ENCODE measurements at places on chromosomes 16 and 17. TPM values are rescaled to one million over a fixed set of nuclear protein-coding genes. Genes with fewer than 3 reads are reported as not detected.

The RAMP2 gene
- polyA plus RNA-seq = not detected

The HOXB5 gene
- not detected for polyA plus RNA-seq

The TP53TG3F gene
- not detected for polyA plus RNA-seq

DNA sequence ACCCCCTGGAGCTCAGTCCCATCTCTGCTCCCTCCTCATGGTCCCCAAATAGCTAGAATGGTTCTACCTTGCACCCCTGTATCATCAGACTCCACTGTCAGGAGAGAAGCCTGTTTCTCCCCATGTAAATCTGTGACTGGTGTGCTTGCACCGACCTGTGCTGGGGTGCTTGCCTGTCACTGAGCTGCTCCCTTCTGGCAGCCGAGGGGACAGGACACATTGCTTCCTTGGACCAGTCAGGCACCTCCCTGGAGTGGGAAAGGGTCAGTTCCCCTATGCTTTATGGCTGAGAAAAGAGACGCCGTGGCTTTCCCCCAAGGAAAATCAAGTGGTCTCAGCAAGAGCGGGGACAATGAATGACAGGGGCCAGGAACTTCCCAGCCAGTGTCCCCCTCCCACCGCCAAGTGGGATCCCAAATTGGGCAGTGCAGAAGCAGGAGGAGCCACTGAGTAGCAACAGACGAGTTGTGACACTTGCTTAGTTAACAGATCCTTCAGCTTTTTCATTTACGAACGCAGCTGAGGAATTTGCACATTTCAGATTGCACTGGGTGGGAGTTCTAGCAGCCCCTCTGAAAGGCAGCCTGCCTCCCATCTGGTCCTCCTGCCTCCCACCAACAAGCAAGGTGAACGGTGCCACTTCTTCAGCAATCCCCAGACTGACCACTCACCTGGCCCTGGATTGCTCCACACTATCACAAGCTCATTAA is 156.4 kb downstream of the KATNIP start:
- no peaks in the 10 kb centered on the region for H3K4me1 ChIP-seq
- H3K36me3 ChIP-seq = no peaks in the 10 kb centered on the region
- no peaks in the 10 kb centered on the region for H3K27me3 ChIP-seq
- H3K4me3 ChIP-seq = no peak overlapping the region

DNA sequence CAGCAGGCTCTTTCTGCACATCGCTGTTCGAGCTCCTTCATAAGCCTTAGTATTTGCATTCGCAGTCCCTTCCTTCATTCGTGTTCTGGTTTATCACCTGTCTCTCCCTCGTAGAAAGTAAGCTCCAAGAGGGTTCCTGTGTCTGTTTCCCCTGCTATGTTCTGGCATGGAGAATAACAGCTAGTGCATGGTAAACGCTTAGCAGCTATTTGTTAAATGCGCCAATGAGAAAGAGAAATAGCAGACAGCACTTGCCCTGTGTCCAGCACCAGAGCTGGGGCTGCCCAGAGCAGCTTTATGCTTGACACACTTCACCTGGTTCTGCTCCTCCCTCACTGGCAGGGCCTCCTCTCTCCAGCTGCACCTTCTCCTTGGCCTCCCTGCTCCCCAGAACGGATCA is 5.5 kb downstream of the ZNF688 start:
- no peak overlapping the region for H3K4me3 ChIP-seq
- H3K36me3 ChIP-seq = no peaks in the 10 kb centered on the region
- no peak overlapping the region for H3K27ac ChIP-seq
- no peaks in the 10 kb centered on the region for H3K27me3 ChIP-seq

DNA sequence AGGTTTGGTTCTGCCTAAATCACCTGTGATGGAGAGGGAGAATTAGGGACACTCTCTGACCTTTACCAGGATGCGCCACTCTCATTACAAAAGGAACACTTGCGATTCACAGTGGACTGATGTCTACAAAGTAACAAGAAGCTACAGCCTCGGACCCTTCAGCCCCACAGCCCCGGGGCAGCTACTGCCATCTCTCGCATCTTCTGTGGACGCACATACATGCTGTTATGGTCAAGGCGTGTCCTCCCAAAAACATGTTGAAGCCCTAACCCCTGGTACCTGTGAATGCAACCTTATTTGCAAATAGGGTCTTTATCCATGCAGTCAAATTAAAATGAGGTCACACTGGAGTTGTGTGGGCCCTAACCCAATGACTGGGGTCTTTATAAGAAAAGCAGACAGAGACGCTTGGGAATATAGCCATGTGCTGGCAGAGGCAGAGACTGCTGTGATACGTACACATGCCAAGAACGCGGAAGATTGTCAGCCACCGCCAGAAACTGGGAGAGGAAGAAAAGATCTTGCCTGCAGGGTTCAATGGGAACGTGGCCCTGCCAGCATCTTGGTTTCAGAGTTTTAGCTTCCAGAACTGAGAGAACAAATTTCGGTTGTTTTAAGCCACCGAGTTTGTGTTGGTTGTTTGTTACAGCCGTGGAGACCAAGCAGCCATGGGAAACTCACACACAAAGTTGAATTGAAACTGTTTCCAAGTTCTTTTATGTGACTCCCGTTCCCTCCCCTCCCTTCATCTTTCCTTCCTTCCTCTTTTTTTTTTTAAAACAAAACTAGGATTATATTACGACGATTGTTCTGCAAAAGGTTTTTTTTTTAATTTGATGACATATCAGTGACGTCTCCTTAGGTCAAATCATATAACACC is 23.1 kb downstream of the ATP2C2 start:
- H3K36me3 ChIP-seq = no peaks in the 10 kb centered on the region
- H3K27me3 ChIP-seq = no peaks in the 10 kb centered on the region
- no peak for DNase-seq
- no peak overlapping the region for H3K27ac ChIP-seq
- no peak overlapping the region for H3K4me3 ChIP-seq

DNA sequence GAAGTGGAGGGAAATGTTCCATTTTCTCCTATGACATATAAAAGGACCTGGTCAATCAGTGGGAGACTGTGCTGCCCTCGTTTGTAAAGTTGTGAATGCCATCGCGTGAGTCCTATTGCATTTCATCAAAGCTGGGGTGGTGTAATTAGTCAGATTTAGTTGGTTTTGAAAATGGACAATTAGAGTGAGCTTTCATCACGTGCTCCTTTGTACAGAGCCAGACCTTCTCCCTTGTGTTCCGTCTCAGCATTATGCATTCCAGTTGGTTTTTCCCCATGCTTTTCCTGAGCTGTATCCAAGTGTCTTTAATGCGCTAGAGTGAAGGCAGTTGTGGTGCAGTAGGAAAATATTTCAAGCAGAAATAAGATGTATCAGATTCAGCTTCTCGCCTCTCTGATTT is 10.4 kb downstream of the SEC14L1 start:
- peaks cover 2% of the 10 kb centered on the region for H3K4me1 ChIP-seq
- no peaks in the 10 kb centered on the region for H3K36me3 ChIP-seq
- no peak overlapping the region for H3K4me3 ChIP-seq
- H3K27ac ChIP-seq = no peak overlapping the region
- no peaks in the 10 kb centered on the region for H3K27me3 ChIP-seq

DNA sequence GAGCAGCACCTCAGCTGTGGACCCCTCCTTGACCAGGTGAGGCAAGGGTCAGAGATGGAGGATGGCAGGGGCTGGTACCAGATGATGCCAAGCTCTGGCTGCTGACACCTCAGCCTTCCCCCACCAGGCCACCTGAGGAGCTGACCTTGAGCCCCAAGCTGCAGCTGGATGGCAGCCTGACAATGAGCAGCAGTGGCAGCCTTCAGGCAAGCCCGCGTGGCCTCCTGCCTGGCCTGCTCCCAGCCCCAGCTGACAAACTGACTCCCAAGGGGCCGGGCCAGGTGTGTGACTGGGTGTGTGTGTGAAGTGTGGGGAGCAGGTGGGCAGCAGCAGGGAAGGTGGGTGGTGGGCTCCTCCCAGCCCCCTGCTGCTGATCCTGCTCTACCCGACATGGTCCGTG is 4.7 kb upstream of the NRN1L start:
- peaks cover 22% of the 10 kb centered on the region for H3K36me3 ChIP-seq
- H3K27me3 ChIP-seq = no peaks in the 10 kb centered on the region
- H3K4me3 ChIP-seq = no peak overlapping the region
- DNase-seq = no peak

GRCh38 chr17:76554131-76554530 is 14.3 kb downstream of the PRCD start:
- no peak overlapping the region for H3K4me3 ChIP-seq
- peaks cover 13% of the 10 kb centered on the region for H3K4me1 ChIP-seq
- no peaks in the 10 kb centered on the region for H3K27me3 ChIP-seq
- no peaks in the 10 kb centered on the region for H3K36me3 ChIP-seq
- DNase-seq = no peak

GRCh38 chr16:2824626-2825025 is 5.5 kb upstream of the ZG16B start:
- no peak overlapping the region for H3K27ac ChIP-seq
- H3K4me3 ChIP-seq = no peak overlapping the region
- no peak for DNase-seq
- no peaks in the 10 kb centered on the region for H3K4me1 ChIP-seq

DNA sequence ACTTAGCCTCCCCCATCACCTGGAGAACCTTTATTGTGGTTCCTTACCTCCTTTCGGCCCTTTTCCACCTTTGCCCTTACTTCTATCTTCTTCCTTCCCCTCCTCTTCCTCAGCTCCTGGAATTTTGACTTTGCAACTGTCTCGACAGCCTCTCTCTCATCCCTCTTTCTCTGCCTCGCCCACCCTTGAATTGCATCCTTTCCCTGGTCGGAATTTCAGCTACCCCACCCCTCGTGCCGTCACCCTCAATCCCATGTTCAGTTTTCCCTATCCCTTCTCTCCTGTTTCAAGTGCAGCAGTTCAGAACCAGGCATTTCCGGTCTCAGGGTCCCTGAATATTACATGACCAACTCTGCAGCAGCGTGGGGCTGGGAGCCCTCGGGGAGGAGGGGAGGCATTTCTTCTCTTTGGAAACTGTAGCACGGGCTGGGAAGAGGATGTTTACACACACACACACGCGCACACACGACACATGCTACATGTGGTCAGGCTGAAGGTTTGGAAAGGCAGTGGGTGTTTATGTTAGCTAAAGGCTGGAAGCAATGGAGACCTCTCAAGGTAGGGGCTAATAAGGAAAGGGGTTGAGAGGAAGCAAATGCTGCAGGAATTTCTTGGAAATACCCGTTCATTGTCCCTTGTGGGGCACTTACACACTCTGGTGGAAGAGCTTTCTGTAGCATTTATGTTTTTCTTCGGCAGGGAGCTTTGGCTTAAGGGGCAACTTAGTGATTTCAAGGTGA is 971 bp downstream of the MINK1 start:
- H3K27me3 ChIP-seq = no peaks in the 10 kb centered on the region
- peak overlapping the region; percentile 87 for H3K4me3 ChIP-seq
- H3K27ac ChIP-seq = peak overlapping the region; percentile 85
- DNase-seq = no peak
- peaks cover 27% of the 10 kb centered on the region for H3K4me1 ChIP-seq

DNA sequence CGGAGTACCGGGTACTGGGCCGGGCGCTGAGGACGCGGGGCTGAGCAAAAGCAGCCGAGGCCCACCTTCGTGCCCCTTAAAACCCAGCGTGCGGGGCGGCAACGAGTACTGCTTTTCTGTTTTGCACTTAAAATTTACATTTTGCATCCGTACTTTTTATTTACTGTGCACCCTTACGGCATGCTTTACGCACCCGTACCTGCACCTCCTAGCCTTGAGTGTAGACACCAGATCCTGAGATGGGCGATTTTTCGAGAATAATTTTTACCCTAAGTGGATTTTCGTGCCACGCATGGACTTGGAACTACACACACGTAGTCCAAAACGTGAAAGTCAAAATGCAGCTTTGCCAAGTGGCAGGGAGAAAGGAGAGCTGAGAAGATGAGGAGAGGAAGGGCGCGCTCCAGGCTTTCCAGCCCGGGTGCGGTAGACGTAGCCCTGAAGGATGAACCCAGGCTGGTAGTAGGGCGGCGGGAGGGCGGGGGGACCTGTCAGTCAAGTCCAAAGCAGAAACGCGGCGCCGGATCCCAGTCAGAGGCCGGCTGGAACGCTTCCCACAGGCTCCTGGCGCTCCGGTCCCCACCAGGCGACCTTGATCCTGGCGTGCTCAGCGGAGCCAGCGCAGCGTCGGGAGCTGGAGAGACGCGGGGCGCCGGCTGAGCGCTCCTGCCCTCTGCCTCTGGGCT is 1.2 kb upstream of the CBLN1 start:
- H3K4me3 ChIP-seq = no peak overlapping the region
- no peaks in the 10 kb centered on the region for H3K27me3 ChIP-seq
- no peak overlapping the region for H3K27ac ChIP-seq
- no peaks in the 10 kb centered on the region for H3K4me1 ChIP-seq
- no peak for DNase-seq

DNA sequence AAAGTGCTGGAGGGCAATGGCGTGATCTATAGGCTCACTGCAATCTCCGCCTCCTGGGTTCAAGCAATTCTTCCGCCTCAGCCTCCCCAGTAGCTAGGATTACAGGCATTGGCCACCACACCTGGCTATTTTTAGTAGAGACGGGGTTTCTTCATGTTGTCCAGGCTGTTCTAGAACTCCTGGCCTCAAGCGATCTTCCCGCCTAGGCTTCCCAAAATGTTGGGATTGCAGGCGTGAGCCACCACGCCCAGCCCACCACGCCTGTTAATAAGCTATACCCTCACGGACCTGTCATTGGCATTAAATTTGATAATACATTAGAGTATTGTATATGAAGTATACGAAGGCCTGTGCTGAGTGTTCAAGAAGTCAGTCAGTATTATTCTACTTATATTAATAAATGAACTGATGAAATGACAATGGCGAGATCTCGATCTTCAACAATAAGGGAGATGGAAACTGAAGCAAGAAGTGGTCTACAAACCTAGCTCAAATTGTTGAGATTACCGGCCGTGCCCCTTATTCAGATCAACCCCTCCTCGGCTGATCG is 818 bp upstream of the BCAS3 start:
- no peak for DNase-seq
- H3K4me1 ChIP-seq = peaks cover 5% of the 10 kb centered on the region
- H3K27ac ChIP-seq = peak overlapping the region; percentile 84
- H3K4me3 ChIP-seq = peak overlapping the region; percentile 85
- no peaks in the 10 kb centered on the region for H3K36me3 ChIP-seq

- DNase-seq = peak; percentile 47
- H3K4me1 ChIP-seq = peaks cover 38% of the 10 kb centered on the region
- H3K27ac ChIP-seq = no peak overlapping the region
- peaks cover 12% of the 10 kb centered on the region for H3K27me3 ChIP-seq
- H3K36me3 ChIP-seq = no peaks in the 10 kb centered on the region
Observed at GRCh38 chr17:14299280-14300141, 1.4 kb upstream of the HS3ST3B1 start.

Data from naive thymus-derived CD4-positive, alpha-beta T cell (primary cell).